ENCODE measurements at places on chromosomes 7 and 10.

DNA sequence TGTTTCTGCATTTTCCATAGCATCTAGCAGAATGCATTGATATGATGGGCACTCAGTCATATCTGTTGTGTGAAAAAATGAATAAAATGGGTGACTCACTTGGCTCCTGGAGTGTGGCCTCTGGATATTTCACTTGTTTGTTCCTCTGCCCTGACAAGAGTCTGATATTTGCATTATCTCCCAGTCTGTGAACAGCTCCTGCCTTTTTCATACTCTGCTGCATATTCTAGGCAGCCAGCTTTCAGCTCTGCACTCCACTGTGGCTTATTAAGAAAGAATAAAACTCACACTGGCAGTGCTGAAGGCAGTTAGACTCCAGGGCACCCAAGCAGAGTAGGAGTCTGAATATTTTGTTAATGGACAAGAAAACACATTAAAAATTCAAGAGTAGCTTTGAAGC is 623.9 kb downstream of the SORCS1 start:
- DNase-seq: no peak

DNA sequence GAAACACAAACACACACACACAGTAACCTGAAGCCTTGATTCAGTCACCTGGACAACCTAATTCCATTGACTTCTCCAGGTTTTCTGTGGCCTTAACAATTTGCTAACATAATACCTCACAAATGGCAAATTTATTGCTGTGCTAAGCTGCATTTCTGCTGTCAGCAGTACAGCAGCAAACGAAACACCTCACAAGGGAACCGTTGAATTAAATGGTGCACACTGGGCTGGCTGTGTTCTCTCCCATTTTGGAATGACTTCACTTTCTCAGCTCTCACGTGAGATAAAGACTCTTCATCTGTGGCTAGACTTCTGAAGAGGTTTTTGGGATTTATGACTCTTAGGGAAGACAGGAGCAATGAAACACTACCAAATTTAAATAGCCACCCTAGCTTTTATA is 152.5 kb downstream of the GPR158 start:
- DNase-seq: no peak

GRCh38 chr7:72057796-72058195 is 354.3 kb downstream of the CALN1 start:
- no peak for DNase-seq

DNA sequence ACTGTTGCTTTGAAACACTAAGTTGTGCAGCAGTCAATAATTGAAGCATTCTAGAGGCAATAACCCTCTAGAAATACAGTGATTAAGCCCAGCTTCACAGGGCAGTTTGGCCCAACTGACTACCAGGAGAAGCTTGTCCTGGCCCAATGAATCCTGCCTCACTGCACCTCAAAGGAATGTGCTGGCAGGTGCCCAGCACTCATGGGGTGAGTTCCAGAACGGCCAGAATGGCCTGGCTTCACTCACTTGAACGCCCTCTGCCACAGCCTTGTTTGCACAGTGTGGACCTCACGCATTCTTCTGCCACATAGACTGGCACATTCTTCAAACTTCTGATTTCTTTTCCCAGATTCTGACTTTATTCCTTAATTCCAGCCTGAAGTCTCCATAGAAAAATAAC is 6.6 kb upstream of the ITIH2 start:
- DNase-seq: no peak

- DNase-seq: no peak
Observed at GRCh38 chr10:91328320-91328984, 81.7 kb upstream of the HECTD2 start.

DNA sequence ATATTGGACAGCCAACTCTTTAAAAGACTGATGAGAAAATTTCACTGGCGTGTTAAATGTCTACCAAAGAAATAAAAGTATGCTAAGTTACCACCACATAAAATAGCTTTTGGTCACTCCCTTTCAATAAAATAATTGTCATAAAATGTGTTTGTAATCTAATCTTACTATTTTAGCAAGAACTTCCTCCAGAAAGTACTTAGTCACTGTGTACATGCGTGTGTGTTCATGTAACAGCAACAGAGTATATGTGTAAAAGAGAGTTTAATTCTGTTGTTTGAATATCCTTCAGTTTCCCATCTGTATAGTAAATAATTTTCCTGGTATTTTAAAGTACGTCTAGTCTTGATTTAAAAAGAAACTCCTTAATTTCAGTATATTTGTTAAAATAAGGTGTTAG is 35.0 kb upstream of the WASL start:
- no peak for DNase-seq

DNA sequence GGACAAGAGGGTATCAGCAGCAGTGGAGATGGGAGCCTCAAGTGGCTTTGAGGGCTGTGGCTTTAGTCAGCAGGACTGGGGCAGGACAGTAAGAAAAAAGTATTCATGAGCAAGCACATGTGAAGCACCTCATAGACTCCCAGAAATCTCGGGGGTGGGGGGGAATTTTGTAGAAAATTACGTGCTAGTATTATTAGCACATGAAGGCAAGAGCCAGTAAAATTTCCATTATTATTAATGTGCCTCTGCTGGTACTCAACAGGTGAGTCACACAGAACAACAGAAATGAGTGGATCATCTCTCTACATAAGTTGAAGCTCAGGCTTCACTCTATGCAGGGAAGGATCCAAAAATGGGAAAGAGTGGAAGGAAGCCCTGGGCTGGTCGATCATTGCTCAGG is 114.5 kb downstream of the MYOF start:
- no peak for DNase-seq
